ENCODE measurements at places on chromosomes 1 and 21. TPM values are rescaled to one million over a fixed set of nuclear protein-coding genes. Genes with fewer than 3 reads are reported as not detected.

GRCh38 chr1:83559129-83559840 is 439.6 kb downstream of the TTLL7 start:
- no peak for DNase-seq
- H3K27ac ChIP-seq: no peak overlapping the region
- H3K4me1 ChIP-seq: no peaks in the 10 kb centered on the region
- H3K27me3 ChIP-seq: no peaks in the 10 kb centered on the region
- H3K4me3 ChIP-seq: no peak overlapping the region
- no peaks in the 10 kb centered on the region for H3K36me3 ChIP-seq

The PIGR gene
- 16.1 TPM for polyA plus RNA-seq

The ECM1 gene
- polyA plus RNA-seq: 17.0 TPM

The GJA9 gene
- not detected for polyA plus RNA-seq

The CD84 gene
- polyA plus RNA-seq: 3.0 TPM

DNA sequence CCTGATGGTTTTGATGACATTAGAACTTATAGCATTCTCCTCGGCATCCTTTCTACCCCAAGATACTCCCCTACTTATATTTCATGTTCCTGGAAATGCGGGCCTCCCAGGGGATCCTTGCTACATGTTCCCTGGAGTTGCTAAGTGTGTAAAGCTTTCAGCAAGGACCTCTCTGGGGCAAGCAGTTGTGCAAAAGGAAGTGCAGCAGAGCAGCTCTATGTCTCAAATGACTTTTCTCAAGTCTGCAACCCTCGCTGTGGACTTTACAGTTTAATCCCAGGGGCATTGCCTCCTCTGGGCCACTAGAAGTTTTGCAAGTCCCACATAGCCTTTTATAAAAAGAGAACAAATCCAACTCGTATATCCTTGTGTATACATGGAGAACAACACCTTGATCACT is 20.8 kb upstream of the MNDA start:
- no peak overlapping the region for H3K27ac ChIP-seq
- no peak overlapping the region for H3K4me3 ChIP-seq
- H3K36me3 ChIP-seq: no peaks in the 10 kb centered on the region

The AMPD1 gene
- polyA plus RNA-seq: not detected

- H3K27ac ChIP-seq: no peak overlapping the region
- H3K4me1 ChIP-seq: no peaks in the 10 kb centered on the region
- no peak for DNase-seq
- no peaks in the 10 kb centered on the region for H3K36me3 ChIP-seq
- no peaks in the 10 kb centered on the region for H3K27me3 ChIP-seq
Observed at GRCh38 chr1:31216016-31216415, 23.7 kb downstream of the NKAIN1 start.

DNA sequence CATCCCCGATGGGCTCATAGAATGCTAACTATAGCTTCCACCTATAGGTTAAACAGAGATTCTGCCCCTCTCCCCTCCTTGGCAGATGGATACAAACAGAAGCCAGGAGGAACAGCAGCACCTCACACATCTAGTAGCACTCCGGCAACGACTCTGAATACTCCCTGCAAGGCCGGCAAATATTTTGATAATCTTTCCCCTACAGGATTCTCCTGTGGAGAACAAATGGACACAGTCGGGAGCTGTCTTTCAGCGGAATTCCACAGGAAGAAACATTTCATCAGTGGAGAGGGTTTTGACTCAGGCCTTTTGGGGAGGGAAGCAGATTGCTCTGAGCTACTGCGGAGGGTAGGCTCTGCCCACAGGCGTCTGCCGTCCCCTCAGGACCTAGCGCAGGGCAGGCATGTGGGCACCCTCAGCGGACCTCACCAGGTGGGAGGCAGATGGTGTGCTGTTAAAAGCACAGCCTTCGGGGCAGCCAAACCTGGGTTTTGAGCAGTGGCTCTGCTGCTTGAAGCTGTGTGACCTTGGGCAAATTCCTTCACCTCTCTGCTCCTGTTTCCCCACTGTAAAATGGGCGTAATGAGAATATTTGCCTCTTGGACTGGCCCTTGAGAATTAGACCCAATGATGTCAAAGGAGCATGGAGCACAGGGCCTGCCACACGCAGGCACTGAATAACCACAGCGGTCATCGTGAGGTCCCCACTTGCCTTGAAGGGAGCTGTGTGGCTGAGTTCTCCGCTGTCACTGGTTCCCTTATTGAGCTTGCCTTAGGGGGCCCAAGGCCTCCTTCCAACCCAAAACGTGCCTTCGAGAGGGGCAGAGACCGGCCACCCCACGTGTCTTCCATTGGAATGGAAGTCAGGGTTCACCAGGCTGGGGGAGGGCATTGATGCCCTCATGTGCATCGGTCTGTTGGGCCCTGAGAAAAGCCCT is 19.2 kb upstream of the BCAR3 start:
- peaks cover 14% of the 10 kb centered on the region for H3K4me1 ChIP-seq
- no peak overlapping the region for H3K27ac ChIP-seq
- H3K27me3 ChIP-seq: no peaks in the 10 kb centered on the region
- H3K4me3 ChIP-seq: no peak overlapping the region
- no peak for DNase-seq

DNA sequence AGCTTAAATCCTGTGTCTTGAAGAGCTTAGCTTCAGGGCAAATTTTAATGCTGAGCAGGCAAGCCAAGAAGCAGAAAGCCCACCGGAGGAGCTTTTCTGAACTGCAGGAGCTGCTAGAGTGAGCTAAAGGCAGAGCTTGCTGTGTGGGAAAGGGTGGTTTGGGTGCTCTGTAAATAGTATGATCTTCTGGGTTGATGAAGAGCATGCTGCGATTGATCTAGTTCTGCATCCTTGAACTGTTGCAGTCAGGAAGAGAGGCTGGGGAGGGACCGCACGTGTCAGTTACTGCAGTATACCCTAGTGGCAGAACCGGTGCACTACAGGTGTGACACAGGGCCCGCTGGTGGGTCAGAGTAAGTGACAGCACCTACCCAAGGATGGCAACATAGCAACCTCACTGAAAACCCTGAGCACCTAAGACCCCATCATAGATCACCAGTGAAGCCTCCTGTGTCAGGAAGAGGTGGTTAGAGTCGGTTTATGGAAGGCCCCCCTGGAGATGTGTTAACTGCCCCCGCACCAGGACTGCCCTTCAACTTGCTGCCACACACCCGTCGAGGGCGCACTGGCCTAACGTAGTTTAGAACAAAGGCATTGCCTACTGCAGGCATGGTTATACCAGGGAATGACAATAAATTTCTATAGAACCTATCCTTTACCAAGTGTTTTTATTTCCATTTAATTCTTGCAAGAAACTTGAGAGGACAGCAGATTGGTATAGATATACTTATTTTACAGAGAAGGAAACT is 146.0 kb upstream of the KIAA0040 start:
- no peak overlapping the region for H3K27ac ChIP-seq
- H3K4me1 ChIP-seq: peaks cover 11% of the 10 kb centered on the region
- H3K4me3 ChIP-seq: no peak overlapping the region
- H3K36me3 ChIP-seq: no peaks in the 10 kb centered on the region
- H3K27me3 ChIP-seq: no peaks in the 10 kb centered on the region

DNA sequence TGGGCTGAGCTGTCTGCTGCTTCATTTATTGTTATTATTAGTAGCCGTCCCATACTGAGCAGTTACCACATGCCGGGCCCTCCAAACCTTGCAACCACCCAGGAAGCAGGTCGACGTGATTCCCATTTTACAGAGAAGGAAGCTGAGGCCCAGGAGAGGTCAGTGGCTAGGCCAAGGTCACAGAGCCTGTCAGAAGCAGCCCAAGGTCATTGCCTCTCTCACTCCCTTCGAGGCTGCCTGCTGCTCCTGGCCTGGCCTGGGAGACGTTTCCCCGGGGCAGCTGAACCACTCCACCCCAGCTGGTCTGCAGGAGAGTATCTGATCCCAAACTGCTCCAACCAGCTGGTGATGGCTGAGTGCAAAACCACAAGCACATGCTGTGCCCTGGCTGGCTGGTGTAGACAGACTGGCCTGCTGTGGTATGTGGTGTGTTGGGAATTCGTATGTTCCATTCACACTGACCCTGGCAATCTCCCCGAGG is 6.5 kb downstream of the PADI4 start:
- H3K27me3 ChIP-seq: peaks cover 2% of the 10 kb centered on the region
- no peak overlapping the region for H3K4me3 ChIP-seq
- no peaks in the 10 kb centered on the region for H3K4me1 ChIP-seq
- no peak for DNase-seq
- no peaks in the 10 kb centered on the region for H3K36me3 ChIP-seq
- no peak overlapping the region for H3K27ac ChIP-seq

DNA sequence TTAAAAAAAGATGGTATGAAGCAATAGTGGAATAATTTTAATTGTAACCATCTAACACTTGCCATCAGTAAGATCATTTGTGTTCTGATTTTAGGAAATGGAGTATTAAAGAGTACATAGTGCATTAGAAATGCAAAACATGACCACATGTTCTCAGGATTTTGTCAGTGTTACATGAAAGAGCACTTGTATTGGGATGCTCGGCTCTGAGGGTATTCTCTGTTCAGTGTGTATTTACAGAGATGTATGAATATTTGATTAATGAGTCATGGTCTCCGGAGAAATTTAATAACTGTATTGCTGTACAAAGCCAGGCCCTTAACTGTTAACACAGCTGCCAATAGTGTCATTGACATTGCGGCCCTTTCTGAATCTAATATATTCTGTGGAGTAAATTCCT is 91.7 kb downstream of the ATG4C start:
- H3K27me3 ChIP-seq: no peaks in the 10 kb centered on the region
- no peak for DNase-seq
- H3K4me3 ChIP-seq: no peak overlapping the region
- H3K4me1 ChIP-seq: no peaks in the 10 kb centered on the region

The CTSS gene
- polyA plus RNA-seq: 17.3 TPM

GRCh38 chr1:236099355-236099974 is 34.6 kb upstream of the NID1 start:
- no peak for DNase-seq
- H3K4me3 ChIP-seq: no peak overlapping the region

DNA sequence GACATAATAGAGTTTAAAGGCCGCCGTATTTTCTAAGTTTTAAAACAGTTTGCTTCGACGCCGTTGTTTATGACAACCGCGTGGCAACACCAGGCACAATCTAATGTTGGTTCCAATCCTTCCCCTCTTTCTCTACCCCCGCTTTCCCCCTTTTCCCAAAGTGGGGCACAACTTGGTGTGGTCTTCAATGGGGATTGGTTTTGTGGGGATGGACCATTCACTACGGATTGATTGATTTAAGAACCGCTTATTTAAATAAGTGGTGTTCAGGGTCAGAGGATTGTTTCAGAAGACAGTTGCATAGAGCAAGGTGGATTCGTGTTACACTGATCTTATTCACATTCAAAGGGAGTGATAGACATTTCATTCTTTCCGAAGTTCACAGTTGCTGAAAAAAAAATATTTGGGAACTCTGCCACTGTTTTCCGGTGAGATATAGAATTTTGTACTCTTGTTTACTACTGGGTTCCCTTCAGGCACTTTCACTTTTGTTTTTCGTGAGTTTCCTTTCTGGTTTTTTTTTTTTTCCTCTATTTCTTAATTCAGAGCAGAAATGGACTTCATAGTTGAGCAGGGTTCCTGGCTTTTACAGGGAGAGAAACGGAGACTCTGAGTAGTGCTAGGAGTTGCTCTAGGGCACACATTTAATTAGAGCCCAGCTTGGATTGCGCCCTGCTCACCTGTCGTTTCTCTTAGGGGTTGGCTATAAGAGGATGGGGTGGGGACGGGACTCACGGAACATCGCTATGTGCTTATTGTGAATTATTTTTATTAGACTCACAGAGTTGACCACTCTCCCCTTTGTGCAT is 79.6 kb upstream of the AK4 start:
- DNase-seq: peak; percentile 47
- peak overlapping the region; percentile 95 for H3K4me3 ChIP-seq
- peak overlapping the region; percentile 97 for H3K27ac ChIP-seq
- H3K27me3 ChIP-seq: no peaks in the 10 kb centered on the region
- H3K36me3 ChIP-seq: no peaks in the 10 kb centered on the region

GRCh38 chr1:92409946-92410549 is 76.7 kb downstream of the GFI1 start:
- no peak for DNase-seq
- no peaks in the 10 kb centered on the region for H3K36me3 ChIP-seq
- no peak overlapping the region for H3K27ac ChIP-seq
- no peaks in the 10 kb centered on the region for H3K4me1 ChIP-seq
- H3K27me3 ChIP-seq: no peaks in the 10 kb centered on the region

GRCh38 chr1:72218141-72218739 is 64.1 kb downstream of the NEGR1 start:
- H3K4me3 ChIP-seq: no peak overlapping the region
- no peaks in the 10 kb centered on the region for H3K36me3 ChIP-seq
- no peak overlapping the region for H3K27ac ChIP-seq
- H3K27me3 ChIP-seq: no peaks in the 10 kb centered on the region
- H3K4me1 ChIP-seq: no peaks in the 10 kb centered on the region

DNA sequence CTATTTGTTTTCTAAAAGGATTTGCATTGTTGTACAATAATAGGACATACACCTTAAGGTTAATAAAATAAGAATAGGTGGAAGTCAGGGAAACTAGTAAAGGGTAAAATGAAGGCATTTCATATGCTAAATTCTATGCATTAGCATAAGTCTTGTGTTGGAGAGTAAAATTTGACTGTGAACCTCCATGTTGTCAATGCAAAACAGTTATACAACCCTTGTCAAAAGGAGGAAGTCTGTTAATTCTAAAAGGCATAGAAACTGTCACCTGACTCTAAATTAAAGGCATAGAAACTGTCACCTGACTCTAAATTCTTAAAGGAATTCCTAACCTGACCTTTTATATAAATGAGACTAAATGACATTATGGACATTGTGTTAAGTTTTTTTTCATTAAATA is 291.8 kb downstream of the OLFM3 start:
- H3K4me3 ChIP-seq: no peak overlapping the region
- no peak for DNase-seq
- no peaks in the 10 kb centered on the region for H3K27me3 ChIP-seq
- H3K27ac ChIP-seq: no peak overlapping the region
- H3K4me1 ChIP-seq: no peaks in the 10 kb centered on the region

DNA sequence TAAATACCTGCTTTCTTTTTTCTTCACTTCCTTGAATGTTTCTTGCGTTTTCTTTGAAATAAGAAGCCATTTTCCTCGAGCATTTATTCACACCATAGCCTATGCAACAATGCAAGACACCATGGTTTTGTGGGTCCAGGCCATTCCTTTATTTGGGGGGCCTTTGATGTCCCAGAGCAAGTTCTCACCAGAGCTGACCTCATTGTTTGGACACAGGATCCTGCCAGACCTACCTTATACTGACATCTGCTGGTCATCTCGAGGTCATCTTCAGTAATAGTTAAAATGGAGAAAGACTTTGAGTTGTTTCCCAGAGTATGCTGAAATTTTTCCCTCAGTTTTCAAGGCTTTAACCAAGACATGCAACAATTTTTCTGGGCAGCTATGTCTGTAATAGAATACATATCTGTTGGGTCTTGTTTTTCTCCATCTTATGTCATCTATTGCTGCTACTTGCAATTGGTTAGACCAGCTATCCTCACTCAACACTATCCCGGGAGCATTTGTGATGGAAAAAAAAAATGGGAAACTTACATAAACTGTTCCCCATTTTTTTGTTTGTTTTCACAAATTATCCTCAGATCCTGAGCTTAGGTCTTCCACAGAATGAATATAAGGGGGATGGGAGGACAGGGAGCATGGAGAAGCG is 34.0 kb upstream of the BACE2 start:
- no peak for DNase-seq
- no peaks in the 10 kb centered on the region for H3K4me1 ChIP-seq
- no peaks in the 10 kb centered on the region for H3K36me3 ChIP-seq
- no peak overlapping the region for H3K4me3 ChIP-seq
- H3K27me3 ChIP-seq: no peaks in the 10 kb centered on the region
- H3K27ac ChIP-seq: no peak overlapping the region

The CC2D1B gene
- 8.0 TPM for polyA plus RNA-seq

- no peaks in the 10 kb centered on the region for H3K27me3 ChIP-seq
- no peaks in the 10 kb centered on the region for H3K4me1 ChIP-seq
- DNase-seq: no peak
- no peak overlapping the region for H3K4me3 ChIP-seq
- H3K36me3 ChIP-seq: no peaks in the 10 kb centered on the region
Observed at GRCh38 chr1:15718199-15718601, 17.9 kb upstream of the SLC25A34 start.

Data from liver (tissue), 10 donors.